ENCODE measurements at places on chromosomes 3 and 15.

DNA sequence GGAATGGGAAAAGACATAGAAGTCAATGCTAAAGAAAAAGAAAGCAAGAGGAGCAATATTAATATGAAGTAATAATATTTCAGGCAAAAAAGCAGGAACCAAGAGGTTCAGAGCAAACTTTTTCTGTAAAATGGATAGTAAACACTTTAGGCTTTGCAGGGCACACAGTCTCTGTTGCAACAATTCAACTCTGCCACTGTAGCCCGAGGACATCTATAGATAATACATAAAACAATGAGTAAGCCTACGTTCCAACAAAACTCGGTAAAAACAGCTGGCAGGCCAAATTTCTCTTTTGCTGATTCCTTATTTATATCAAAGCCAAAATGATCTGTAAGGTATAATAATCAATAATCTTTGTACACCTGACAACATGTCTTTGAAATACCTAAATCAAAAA, 56.8 kb downstream of the SMAD6 start:
- no peak for DNase-seq

- DNase-seq, result no peak
These were observed 125.7 kb downstream of the FBLN2 start for GRCh38 chr3:13674538-13675185.

DNA sequence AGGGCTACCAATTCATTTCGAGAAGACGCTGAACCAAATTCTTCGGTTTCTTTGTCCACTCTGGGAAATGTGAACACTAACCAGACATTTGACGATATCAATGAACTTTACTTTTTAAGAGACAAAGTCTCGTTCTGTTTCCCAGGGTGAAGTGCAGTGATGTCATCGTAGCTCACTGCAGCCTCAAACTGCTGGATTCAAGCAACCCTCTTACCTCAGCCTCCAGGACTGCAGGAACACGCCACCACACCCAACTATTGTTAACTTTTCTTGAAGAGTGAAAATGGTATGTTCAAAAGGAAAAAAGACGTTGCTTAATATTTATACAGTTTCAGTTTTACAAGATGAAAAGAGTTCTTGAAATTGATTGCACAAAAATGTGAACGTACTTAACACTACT, 30.6 kb downstream of the MB21D2 start:
- no peak for DNase-seq

- no peak for DNase-seq
These were observed 83.1 kb downstream of the HMG20A start for GRCh38 chr15:77503764-77504163.

DNA sequence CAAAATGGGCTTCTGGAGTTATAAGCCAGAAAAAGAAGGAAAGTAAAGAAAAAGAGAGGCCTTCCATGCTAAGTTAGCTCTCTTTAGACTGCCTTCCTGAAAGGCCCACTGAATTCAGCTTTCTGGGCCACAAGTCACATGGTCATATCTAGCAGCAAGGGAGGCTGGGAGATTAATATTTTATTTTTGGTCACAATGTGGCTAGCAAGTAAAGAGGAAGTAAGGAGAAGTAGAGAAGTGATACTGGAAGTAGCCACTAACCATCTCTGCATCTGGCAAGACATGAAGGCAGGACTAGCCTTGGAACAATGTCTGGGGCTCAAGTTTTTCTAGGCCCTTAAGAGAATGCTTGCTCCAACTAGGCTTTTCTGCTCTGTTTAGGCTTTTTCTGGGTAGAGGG, 81.8 kb upstream of the UBE2E1 start:
- DNase-seq, result no peak

GRCh38 chr15:67021455-67021854, 43.9 kb upstream of the SMAD3 start:
- DNase-seq, result no peak

- DNase-seq, result no peak
These were observed 11.4 kb downstream of the RAB6B start for GRCh38 chr3:133884054-133884886.

- no peak for DNase-seq
These were observed 69.2 kb downstream of the LIPC start for GRCh38 chr15:58501006-58501405.

GRCh38 chr3:188185717-188186251, 31.8 kb downstream of the LPP start:
- DNase-seq, result no peak

DNA sequence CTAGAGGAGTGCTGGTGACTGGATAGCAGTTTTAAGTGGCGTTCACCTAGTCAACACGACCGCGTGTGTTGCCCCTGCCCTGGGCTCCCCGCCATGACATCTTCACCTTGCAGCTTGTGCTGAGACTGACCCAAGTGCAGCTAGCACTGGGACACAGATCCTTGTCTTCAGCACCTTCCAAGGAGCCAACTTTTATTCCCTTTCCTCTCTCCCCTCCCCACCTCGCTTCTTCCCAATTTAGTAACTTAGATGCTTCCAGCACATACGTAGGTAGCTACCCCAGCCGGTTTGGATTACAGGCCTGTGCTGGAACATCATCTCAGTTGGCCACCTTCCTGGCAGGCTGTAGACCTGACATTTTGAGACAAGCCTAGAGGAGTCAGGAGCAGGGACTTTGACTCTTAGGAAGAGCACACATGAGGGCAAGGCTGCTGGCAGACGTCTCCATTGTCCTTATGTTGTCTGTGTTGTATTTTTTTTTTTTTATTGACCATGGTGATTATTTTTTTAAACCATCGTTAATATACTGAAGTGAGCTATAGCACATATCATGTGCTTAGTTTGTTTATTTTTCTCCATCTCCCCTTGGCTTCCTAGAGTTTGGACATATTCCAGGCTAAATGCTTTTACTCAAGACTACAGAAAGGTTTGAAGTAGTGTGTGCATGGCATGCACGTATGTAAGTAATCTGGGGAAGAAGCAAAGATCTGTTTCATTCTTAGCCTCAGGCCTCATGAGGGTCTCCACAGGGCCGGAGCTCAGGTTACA, 61.1 kb downstream of the AAGAB start:
- no peak for DNase-seq

- no peak for DNase-seq
These were observed 13.7 kb downstream of the LRRK1 start for GRCh38 chr15:100932676-100933348.

GRCh38 chr3:169062501-169062900, 601.0 kb downstream of the MECOM start:
- DNase-seq, result no peak

DNA sequence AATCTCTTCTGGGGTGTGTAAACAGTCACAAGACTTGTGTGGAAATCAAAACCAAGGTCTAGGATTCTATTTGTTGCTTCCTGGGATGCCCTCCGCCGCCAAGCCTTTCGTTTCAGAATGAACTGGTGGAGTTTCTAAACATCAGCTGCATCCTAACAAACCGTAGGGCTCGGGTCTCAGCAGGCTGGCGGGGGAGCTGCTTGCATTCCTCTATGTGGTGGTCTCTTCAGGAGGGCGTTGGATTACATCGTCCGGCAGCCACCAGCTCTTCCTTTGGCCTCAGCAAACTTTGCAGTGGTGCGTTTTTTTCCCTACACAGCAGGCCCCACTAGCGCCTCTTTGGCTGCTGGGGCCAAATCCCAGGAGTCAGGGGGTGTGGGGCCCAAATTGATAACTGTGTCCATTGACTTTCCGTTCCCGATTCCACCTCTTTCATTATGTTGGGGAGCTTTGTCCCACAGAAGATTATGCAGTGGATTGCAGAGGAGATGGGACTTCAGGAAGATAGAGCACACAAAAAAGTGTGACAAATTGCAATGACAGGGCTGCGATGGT, 390.0 kb upstream of the NR2F2 start:
- no peak for DNase-seq

GRCh38 chr3:86702381-86702958, 288.5 kb downstream of the VGLL3 start:
- no peak for DNase-seq

- DNase-seq, result no peak
These were observed 14.1 kb downstream of the CYP1A2 start for GRCh38 chr15:74762791-74763150.

- no peak for DNase-seq
These were observed 5.9 kb downstream of the PARP3 start for GRCh38 chr3:51948016-51948580.

GRCh38 chr15:49715211-49715610, 94.4 kb downstream of the DTWD1 start:
- no peak for DNase-seq

GRCh38 chr3:149620291-149621020, 37.4 kb downstream of the WWTR1 start:
- DNase-seq, result no peak

GRCh38 chr3:7305561-7305960, 444.6 kb downstream of the GRM7 start:
- DNase-seq, result no peak

DNA sequence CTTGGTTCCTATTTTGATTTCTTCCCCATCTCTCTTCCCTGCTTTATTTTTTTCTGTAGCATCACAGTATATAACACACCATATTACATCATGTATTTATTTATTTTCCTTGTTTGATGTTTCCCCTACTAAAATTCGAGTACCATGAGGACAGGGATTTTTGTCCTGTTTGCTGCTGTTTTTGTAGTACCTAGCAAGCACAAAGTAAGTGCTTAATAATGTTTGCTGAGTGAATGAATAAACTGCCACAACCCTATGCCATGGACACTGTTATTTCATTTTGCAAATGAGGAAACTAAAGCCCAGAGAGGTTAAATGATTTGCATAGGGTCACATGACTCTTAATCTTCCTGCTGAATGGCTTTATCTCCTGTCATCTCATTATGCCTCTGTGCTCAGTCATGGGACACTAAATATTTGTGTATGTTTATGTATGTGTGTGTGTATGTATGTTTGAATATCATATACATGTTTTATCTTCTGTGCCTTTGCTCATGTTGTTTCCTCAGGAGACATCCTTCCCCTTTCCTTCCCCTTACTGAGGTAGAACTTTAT, 26.1 kb upstream of the MGA start:
- no peak for DNase-seq

DNA sequence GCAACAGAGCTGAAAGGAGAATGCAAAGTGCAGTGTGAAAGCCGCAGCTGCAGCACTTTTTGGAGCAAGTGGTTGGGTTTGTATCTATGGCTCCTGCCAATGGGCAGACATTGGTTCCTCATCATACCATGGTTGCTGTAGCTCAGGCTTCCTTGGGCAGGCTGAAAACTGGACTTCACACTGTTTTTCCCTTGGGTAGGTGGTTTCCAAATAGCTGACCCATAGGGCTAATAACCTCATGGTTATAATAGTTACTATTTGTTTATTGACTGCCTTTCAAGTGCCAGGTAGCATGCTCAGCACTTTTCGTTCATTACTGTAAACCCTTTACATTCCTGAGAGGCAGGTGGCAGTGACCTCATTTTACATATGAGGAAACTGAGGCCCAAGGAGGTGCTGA, 4.5 kb downstream of the CGNL1 start:
- DNase-seq, result no peak

DNA sequence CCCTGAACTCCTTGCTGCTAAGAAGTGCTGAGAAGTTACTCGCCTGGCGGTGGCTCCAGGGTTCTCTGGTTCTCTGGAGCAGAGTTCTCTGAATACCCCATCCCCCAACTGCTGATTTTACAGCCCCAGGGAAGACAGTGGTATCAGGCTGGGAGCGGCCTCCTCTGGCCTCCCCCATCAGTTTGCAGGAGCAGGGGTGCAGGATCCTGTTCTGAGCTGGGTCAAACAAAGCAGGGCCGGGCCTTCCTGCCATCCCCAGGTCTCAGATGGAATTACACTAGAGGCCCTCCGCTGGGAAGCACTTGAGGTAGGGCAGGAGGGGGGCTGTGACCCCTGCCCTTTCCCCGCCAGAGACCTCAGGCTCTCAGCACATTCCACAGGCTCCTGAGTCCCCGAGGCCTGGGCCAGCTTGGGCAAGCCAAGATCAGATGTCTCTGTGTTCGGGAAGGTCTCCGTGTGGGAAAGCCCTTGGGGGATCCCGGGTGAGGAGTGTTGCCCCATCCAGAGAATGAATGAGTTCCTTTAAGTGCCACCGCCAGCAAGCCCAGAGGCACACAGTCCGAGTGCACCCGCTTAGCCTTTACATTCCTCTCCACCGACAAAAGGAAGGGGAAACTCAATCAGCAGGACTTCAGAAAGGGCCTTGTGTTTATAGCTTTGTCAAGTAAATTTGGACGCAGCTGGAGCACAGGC, 149.9 kb downstream of the LRRK1 start:
- DNase-seq, result no peak

GRCh38 chr3:13785853-13786436, 93.9 kb downstream of the WNT7A start:
- no peak for DNase-seq

DNA sequence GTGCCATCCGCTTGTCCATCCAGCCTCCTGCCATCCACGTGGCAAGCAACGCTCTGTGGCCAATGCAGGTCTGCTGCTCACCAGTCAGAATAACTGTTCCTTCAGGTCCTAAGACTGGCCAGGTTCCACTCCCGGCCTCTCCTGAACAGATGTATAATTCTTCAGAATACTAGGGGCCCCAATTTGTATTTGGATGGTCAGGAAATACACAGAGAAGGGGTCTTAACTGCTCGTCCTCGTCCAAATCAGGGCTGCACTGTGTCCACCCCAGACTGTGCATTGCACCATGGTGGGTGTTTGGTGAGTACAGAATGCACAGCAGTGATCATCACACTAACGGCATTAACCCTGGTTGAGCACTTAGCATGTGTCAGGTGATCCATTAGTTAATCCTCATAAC, 46.0 kb downstream of the MINAR1 start:
- no peak for DNase-seq

GRCh38 chr15:88954431-88955277, 41.5 kb upstream of the MFGE8 start:
- DNase-seq, result no peak

GRCh38 chr3:175486255-175486654, 627.1 kb downstream of the NAALADL2 start:
- DNase-seq, result no peak

GRCh38 chr3:5188419-5189221, 1.1 kb downstream of the EDEM1 start:
- DNase-seq, result no peak

DNA sequence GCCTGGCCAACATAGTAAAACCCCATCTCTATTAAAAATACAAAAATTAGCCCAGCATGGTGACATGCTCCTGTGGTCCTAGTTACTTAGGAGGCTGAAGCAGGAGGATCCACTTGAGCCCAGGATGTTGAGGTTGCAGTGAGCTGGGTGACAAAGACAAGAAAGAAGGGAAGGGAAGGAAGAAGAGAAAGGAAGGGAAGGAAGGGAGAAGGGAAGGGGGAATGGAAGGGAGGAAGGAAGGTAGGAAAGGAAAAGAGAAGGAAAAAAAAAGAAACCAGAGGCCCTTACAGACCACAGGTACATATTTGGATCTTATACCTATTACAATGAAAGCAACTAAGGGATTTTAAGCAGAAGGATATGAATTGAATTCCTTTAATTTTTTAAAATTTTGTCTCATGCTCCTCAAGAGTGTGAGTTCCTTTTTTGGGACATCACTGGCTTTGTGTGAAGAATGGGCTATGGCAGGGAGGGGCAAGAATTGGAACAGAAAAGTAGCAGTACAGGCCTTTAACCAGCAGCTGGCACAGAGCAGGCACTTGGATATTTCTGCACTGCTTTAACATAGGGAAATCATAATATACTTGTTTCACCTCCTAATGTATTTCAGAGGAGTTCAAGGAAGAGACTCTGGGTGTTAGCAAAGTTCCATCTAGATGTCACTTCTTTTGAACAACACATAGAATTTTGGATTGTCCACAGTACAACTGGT, 7.9 kb downstream of the RAB27A start:
- DNase-seq, result no peak

GRCh38 chr15:62929000-62929357, 113.6 kb upstream of the TPM1 start:
- no peak for DNase-seq

Measured in DMS 273 treated with DMSO at 0.1 percent for 48 hours (cell line).